GM04504 (cell line): ENCODE measurements at places on chromosomes 5 and 9.
A peak's percentile ranks its signal among the peaks of the same experiment; 100 is the strongest.

DNA sequence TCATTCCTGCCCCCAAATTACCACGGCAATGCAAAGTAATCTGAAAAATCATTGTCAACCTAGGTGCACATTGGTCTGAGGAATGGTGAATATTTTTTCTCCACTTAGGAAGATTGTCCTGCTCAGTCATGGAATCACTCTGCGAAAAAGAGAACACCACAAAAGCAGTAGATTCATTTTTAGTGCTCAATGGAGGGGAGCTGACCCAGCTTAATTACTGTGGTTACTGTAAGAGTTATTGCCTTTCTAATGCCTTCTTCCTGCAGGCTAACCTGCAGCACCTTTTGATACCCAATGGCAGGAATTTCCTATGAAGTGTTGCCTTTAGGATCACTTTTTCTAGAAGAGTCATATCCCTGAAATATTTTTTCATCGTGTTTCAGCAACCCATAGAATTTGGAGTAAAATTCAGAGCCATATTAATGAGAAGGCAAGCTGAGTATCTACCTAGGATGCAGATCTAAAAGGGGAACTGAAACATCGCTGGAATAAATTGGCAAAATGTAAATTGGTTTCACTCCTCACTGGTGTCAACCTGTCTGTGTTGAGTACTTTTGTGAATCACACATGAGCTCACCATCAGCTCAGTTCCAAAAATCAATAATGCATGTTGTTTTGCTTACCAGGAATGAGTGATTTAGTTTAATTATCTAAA lies 464.5 kb downstream of the CSNK1G3 start:
- no peak for DNase-seq

DNA sequence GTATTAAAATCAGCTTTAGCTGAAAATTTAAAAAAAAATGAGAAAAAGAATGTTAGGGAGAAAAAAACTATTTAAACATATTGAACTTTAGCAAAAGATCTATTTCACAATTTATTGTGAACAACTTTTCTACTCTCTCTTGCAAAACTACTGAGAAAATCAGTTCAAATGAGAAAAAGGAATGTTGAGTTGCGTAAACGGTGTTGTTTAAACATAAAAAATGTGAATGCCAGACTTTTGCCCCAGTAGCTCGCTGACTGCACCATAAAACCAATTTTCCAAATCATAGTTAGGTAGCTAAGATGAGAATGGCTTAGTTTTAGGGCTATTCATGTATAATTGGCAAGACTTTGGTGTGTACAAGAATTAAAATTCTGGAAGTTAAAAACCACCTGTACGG lies 13.4 kb upstream of the RAD23B start:
- no peak for DNase-seq

DNA sequence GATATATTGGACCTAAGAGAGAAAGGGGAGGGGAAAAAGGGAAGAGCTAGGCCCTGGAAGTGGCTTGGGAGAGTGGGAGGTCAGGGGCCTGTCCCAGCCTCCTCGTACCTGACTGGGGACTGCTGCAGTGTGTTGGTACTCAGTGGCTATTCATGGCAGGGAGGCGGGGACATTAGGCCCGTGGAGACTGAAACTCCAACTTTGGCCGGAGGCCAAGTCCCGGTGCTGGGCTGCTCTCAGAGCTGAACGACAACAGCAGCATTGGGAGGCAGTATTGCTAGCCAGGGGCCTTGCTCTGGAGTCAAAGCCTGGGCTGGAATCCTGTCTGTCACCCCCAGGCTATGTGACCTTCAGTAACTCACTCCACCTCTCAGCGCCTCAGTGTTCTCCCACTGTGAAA lies 37.8 kb downstream of the NEURL1B start:
- no peak for DNase-seq

GRCh38 chr5:159515909-159516415 lies 185.7 kb upstream of the IL12B start:
- no peak for DNase-seq

DNA sequence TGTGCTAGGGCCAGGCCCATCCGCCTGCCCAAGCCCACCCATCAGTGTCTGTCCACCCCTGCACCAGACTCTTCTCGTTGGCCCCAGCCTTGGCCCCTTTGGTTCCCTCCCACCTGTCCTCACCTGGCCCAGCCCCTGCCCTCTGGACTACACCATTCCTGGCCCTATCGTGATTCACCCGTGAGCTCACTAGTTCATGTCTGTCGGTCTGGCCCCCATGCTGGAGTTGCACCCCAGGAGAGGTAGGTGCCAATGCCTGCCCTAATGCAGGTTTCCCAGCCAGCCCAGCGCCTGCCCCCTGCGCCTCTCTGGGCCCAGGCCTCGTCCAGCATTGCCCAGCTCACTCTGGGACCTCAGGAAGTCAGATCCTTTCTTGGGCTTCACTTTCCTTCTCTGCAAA lies 115.4 kb upstream of the LMX1B start:
- no peak for DNase-seq

GRCh38 chr5:90878549-90879196 lies 320.1 kb downstream of the ADGRV1 start:
- no peak for DNase-seq

- peak; percentile 25 for DNase-seq
These were observed 371.6 kb downstream of the PIK3R1 start for GRCh38 chr5:68587171-68587570.

- DNase-seq, result no peak
These were observed 16.0 kb downstream of the EPB41L4A start for GRCh38 chr5:112403069-112403468.

- DNase-seq, result no peak
These were observed 50.5 kb downstream of the COMMD10 start for GRCh38 chr5:116135344-116135743.

- DNase-seq, result no peak
These were observed 284.1 kb downstream of the HCN1 start for GRCh38 chr5:45411971-45412612.

DNA sequence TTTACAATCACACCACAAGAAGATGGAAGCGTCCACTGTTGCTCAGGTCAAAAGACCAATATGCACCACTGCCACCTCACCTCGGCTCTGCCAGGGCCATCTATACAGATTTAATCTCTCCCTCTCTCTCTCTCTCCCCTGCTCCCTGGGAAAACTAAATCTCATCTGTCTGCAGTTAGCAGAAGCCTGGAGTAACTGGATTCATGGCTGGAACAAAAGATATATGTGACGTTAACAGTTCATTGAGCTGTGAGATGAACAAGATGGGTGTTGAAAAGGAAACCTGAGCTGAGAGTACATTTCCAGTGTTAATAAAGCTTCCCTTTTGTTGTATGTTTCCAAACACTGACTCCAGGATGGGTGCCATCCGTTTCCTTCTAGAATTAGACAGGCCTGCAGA lies 369.7 kb downstream of the CDK5RAP2 start:
- DNase-seq, result no peak

- DNase-seq, result peak; percentile 66
These were observed 1.5 kb upstream of the GPRIN1 start for GRCh38 chr5:176611435-176611834.

- DNase-seq, result no peak
These were observed 265.0 kb downstream of the ZNF608 start for GRCh38 chr5:124481419-124481818.

GRCh38 chr9:86968258-86968920 lies 21.1 kb upstream of the GAS1 start:
- no peak for DNase-seq

- DNase-seq, result no peak
These were observed 118.4 kb downstream of the PAPPA start for GRCh38 chr9:116271991-116272390.

- no peak for DNase-seq
These were observed 43.5 kb downstream of the RUSC2 start for GRCh38 chr9:35533398-35533797.

- DNase-seq, result no peak
These were observed 666.3 kb downstream of the DNAH5 start for GRCh38 chr5:13278148-13278547.

DNA sequence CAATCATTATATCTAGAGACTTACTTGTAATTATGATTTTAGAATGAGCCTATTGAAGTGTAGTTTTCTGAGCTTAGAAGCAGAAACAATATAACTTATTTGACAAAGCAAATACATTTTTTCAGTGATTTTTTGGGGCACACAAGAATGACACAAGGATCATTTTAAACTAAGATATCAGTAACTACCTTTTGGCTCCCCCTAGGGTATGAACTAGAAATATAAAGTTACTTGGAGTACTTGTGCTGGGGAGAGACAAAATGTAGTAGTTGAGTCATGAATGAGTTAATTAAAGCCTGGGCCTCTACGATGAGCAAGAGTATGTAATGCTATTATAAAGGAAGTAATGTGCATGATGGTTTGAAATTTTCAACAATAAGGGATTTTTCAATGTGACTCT lies 1244.1 kb upstream of the ACO1 start:
- no peak for DNase-seq

- DNase-seq, result peak; percentile 18
These were observed 320.8 kb downstream of the CCDC171 start for GRCh38 chr9:15873573-15874177.

DNA sequence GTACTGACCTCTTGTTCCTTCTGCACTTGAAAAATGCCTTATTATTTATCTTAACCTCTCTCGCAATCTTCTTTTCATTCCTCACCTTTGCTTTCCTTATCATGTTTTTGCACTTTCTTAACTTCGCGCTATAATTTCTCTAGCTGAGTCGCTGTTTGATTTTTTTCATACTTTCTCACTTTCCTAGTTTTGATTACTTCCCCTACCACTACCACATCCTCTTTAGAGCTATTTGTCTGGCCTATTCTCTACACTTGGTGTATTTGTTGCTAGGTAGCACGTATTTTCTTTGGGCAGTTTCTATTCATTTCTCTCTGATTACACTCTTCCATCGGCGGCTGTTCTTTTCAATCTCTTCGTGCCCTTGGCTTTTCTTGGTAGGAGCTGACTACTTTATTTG lies 611.8 kb downstream of the BNC2 start:
- no peak for DNase-seq

DNA sequence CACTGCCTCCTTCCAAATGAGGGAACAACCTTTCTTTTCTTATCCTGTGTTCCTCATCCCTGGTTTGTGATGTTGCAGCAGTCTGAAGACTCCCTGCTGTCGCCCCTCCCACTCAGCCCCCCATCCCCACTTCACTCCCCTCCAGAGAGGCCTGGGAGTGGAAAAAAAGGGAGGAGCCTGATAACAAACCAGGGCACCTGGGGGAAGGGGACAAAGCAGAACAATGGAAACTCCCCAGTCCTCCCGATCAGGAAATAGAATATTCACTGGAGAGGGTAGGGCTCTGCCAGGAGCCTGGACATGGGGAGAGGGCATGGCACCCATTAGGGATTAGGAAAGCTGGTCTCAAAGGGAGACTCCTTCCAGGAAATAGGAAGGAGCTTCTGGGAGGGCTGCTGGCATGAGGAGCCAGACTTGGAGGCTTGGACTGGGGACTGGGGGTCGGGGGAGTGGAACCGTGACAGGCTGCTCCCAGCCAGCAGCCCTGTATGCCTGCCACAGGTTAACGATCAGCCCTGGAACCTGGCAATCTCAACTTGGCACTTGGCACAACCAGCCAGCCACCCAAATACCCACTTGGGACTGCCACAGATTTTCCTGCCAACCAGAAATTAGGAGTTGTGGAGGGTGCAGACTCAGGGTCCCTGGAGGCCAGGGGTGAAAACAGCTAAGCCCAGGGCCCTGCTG lies 20.0 kb downstream of the PCDH1 start:
- no peak for DNase-seq

DNA sequence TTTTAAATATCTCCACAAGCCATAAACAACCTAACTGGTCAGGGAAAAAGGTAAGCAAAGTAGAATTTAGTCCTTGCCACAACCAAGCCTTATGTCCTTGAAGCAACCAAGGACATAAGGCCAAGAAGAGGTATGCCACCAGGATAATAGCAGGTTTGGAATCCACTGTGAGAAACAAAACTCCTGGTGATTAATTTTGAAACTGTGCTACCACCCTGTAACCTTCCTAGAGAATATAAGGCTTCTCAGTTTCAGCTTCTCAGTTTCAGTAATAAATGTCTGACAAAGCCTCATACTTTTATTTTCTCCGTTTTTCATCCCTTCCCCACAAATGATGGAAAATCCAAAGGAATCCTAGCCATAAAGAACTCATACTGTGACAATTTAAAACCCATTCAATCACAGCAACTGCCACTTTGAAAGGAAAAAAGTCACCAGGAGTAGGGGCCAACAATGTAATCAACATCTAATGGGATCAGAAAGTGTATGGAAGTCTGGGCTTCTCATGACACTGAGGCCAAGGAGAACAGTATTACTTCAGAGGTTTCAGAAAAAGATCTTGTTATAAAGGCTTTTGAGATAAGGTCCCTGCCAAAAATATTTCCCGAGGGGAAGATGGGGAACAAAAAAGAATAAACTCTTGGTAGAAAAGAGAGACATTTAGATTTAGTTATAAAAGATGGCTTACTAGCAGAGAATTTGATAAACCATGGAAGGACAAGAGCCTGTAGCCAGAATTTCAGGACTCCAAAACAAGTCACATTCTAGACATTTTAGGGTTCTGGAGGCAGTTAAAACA lies 189.2 kb downstream of the TSSK1B start:
- no peak for DNase-seq

GRCh38 chr9:94843134-94843533 lies 116.6 kb downstream of the AOPEP start:
- DNase-seq, result no peak

DNA sequence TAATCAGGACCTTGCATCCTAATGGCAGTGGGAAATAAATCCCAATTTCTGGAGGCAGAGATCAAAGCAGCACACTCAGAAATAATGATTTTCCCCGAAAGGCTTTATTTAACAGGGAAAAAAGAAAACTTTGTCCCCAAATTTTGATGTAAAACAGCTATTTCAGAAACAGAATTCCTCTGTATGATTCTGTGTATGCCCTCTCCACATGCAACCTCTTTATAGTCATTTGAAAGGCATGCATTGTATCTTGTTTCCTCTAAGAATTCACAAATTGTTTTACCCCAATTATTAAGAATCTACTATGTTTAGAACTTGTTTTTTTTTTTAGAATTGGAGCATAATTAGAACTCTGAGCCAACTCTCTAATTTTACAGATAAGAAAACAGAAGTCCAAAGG lies 2.7 kb upstream of the PTAR1 start:
- DNase-seq, result no peak

GRCh38 chr5:16815432-16815831 lies 120.7 kb downstream of the MYO10 start:
- DNase-seq, result no peak

DNA sequence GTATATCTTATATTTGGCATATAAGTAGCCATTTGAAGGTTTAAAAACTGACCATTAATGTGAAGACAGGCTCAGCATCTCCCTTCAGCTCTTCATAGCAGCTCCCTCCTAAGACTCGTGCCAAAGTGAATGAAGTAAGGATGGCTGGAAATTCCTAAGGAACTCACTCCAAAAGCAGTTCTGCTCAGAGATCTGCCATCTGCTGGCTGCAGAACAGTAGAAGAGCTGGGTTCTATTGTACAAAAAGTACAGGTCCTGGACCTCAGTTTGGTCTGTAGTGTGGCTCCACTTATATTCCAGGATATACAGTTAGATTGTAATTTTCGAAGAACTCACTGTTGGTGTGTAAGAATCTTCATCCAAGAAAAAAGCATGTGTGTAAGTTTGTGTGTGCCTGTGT lies 104.9 kb upstream of the RUSC2 start:
- DNase-seq, result peak; percentile 48

DNA sequence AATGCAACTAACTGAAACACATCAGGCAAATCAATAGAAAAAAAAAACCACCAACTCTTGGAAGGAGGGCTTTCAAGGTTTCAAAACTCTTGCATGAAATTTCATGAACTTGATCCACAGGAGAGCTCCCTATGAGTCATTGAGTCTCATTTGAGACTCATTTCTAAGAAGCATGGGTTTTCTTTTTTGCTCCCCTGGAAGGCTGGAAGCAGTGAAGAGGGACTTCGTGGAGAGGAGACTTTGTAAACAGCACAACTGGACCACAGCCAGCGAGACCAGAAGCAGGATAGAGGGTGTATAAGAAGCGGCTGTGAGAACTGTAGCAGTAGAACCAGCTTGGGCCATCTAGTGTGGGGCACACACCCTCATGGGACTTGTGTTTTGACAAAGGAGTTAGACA lies 41.2 kb upstream of the RAPGEF1 start:
- DNase-seq, result no peak
